Activated T-helper 9 cell treated with anti-CD3 and anti-CD28 coated beads, Interleukin-2, amount 50 U/mL, for 16 hours (primary cell): ENCODE measurements at places on chromosomes 2 and 18.

GRCh38 chr2:47165001-47165555 lies 10.0 kb upstream of the STPG4 start:
- DNase-seq, result no peak

GRCh38 chr2:110863726-110864125 lies 131.4 kb downstream of the ACOXL start:
- DNase-seq, result no peak

DNA sequence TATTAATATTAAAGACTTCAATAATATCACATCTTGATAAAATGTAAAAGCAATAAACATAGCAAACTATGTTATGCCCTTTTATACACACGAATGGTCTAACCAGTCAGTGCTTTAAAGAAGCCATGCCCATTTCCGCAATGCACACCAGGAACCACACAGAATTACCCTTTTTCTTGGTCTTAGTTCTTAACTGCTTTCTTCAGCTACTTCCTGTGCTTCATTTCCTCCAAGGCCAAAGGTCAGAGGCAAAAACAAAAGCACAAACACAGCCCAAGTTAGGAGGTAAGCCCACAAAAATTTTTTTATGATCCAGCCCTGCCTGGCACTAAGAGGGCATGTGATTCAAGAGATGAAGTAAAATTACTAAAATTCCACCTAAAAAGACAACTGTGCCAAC lies 267.2 kb downstream of the FBXO15 start:
- DNase-seq, result no peak

DNA sequence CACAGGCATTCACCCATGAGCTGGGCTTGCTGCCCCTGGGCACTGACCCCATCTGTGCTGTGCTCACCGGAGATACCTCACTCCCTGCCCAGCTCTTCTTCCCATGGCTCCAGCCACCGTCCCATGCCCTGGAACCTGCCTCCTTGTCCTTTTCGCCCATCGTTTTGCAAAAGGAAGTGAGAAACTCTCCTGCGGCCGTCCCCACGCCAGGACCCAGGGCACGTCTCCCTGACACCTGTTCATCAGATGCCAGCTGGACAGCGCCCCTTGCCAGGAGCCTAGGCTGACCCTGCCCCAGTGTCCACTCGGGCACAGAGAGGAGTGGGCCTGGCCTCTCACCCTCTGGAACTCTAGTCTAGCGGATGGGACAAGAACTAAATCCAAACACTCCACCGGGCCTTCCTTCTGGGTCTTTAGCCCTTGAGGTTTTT lies 238.6 kb downstream of the SEPTIN10 start:
- no peak for DNase-seq

DNA sequence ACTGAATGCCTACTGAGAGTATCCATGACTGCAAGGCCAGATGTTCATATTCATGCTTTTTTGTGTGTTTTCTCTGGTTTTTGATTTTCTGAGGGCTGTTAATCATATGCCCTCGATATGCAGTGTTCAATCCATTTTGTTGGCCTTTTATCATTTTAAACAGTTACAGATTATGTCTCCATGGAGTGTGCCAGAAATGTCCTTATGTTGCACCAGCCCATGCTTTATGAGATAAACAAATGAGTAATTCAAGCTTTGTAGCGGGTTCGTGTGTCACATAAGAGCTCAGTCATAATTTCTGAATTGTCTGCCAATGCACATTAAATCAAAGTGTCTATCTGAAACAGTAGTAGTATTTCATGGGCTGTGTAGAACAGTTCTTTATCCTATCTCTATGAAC lies 583.0 kb downstream of the THSD7B start:
- DNase-seq, result no peak

- DNase-seq, result no peak
These were observed 116.9 kb downstream of the AGAP1 start for GRCh38 chr2:235610696-235611257.

DNA sequence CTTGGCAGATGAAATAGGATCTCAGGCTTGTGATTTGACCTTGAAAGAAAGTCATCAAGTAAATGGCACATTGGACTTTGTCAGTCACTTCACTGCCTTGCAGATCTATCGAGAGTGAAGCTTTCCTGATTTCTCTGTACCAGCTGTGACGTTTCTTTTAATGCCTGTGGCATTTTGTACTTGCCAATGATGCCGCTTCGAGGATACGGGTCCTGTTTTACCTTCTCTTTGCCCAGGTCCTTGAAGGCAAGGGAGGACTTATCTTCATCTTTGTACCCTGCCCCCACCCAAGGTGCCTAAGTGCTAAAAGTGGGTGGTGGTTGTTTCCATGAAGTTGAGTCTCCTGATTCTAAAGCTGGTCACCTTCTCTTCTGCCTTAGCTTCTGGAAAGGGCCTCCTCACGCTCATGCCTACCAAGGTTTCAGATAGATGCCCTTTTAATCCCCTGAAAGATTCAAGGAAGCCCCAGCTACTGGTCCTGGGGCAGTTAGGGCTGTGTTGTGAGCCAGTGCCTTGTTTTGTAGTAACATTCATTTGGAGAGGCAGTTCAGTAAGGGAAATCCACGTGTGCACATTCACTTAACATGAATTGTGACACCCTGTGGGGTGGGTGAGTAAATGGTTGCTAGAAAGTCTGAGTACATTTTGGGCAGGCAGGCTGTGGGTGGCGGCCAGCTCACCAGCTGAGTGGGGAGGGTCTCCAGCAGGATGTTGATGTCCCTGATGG lies 6.1 kb downstream of the LBH start:
- DNase-seq, result no peak

- DNase-seq, result no peak
These were observed 473.5 kb downstream of the RIT2 start for GRCh38 chr18:42641996-42642395.

DNA sequence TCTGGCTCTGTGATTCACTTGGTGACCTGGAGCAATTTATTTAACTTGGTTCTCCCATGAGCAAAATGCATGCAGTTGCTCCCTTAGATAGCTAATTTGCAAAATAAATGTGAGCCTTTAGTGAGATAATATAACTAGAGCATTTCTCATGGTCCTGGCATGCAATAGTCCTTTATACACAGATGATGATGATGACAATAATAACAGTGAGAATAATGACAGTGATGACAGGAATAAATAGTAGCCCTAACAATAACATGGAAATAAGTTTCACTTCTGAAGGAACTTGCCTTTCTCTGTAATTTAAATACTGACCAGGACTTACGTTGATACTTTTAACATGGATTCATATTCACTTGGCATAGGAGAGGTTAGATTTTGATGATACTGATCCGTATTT lies 49.2 kb downstream of the LPIN1 start:
- DNase-seq, result no peak

- DNase-seq, result no peak
These were observed 525.2 kb downstream of the TNS1 start for GRCh38 chr2:217477583-217477982.

DNA sequence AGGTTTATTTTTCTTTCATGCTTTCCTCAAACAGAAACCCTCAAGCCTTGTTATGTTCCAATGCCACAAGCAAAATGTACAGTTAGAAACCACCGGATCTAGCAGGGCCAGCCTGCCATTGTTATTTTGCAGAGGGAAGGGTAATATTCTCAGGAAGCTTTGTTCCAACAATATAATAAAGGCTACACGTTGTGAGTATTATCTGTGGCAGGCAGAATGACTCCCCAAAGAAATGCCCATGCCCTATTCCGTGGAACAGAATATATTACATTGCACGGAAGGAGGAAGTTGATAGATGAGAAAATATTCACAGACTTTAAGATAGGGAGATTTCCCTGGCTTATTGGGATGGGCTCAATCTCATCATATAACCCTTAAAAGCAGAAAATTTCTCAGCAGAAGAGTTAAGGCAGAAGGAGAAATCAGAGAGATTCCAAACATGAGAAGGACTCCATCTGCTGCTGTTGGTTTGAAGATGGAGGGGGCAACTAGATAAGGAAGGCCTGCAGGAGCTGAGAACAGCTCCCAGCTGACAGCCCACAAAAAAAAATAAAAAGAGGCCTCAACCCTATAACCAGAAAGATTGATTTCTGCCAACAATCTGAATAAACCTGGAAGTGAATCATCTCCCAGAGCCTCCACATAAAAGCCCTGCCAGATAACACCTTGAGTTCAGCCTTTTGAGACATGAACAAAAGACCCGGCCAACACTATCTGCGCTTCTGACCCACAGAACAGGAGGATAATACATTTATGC lies 466.6 kb downstream of the LPIN1 start:
- DNase-seq, result no peak

GRCh38 chr2:74079522-74080341 lies 68.0 kb downstream of the BOLA3 start:
- no peak for DNase-seq
